Dermis microvascular lymphatic vessel endothelial cell (primary cell): ENCODE measurements at places on chromosomes 1 and 21. TPM values are rescaled to one million over a fixed set of nuclear protein-coding genes. Genes with fewer than 3 reads are reported as not detected.

The C1orf56 gene
- 1.0 and 1.1 TPM in 2 replicates for total RNA-seq

The ITLN2 gene
- total RNA-seq, result not detected in 2 replicates

The PLA2G2F gene
- not detected in 2 replicates for total RNA-seq

The ITGB2 gene
- total RNA-seq, result 0.13 and 0.25 TPM in 2 replicates

The FYB2 gene
- under 0.01 TPM in 1 of 2 replicates, not detected in the other for total RNA-seq
